ENCODE measurements at places on chromosomes 16 and 17.

DNA sequence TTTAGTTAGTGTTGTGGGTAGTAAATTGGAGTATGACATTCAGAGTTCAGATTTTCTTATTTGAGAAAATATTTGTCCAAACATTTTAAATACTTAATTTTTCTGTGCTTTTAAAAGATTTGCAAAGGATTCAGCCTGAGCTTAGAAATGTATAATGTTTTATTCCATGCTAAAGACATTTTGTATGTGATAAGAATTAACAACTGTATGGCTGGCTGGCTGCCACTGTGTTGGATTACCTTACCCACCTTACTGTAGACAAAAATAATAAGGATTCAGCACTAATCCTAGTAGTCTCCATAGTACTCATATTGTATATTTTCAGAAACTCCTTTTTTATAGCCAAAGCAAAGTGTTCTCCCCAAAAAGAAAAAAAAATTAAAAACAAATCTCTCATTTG is 74.8 kb downstream of the TANC2 start:
- DNase-seq, result no peak

DNA sequence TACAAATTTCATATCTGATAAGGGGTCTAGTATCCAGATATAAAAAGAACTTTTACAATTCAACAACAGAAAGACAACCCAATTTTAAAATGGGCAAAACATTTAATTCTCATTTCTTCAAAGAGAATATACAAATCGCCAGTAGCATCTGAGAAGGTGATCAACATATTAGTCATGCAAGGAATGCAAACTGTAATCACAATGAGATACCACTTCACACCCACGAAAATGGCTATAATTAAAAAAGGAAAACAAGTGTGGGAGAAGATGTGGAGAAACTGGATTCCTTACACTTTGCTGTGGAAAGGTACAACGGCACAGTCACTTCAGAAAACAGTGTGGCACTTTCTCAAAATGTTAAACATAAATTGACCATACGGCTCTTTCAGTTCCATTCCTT is 168.2 kb downstream of the VPS53 start:
- no peak for DNase-seq

- DNase-seq, result no peak
Measured at GRCh38 chr16:31087971-31088370, 772 bp downstream of the PRSS53 start.

DNA sequence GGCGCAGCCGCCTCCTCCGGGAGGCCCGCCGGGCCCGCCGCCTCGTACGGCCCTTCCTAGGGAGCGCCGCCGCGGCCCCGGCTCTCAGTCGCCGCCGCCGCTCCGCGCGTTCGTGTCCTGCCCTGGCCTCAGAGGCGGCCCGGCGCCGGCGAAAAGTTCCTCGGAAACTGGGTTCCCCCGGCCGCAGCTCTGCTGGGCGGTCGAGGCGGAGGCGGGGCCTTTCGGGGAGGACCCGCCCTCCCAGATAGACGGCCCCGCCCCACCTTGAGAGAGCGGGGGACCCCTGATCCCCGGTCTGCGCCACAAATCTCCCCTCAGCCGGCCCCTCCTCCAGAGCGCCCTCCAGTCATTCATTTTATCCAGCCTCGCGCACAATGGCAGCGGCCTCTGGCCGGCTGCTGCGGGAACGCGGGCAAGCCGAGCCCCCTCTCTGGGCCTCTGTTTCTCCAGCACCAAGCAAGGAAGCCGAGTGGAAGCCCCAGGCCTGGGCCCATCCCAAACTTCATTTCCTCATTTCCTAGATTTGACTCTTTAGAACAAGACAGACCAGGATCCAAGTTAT is at the start of gene SREBF1:
SREBF1 (minus strand) TSS at position 169 of the 562 bp plus-strand sequence. CDS start 169 bp downstream, outside the sequence.
- DNase-seq, result peak; percentile 22

DNA sequence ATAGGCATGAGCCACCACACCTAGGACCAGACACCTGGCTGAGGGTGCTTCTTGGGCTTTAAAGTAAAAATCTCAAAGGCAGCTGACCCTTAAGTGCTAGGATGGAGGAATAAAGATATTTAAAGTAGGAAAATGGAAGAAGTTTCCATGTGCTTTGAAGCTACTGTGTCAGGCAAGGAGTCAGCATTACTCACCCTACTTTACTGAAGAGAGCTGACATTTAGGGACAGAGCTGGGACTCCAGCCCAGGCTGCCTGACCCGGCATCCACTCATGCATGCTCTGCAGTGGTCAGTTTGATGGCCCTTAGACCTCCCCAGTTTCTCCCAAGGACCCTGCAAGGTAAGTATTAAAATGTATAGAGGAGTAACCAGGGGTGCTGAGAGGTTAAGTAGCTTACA is 124.7 kb upstream of the PLCG2 start:
- DNase-seq, result no peak
